IPS DF 6.9 (cell line): ENCODE measurements at places on chromosomes 3 and 15.

- no peaks in the 10 kb centered on the region for H3K4me1 ChIP-seq
- H3K4me3 ChIP-seq, result no peak overlapping the region
- H3K36me3 ChIP-seq, result no peaks in the 10 kb centered on the region
- H3K27me3 ChIP-seq, result no peaks in the 10 kb centered on the region
- no peak for DNase-seq
- H3K27ac ChIP-seq, result no peak overlapping the region
Measured at GRCh38 chr3:24287755-24288450, 206.7 kb downstream of the THRB start.

GRCh38 chr3:40615918-40616819 lies 91.4 kb downstream of the ZNF621 start:
- no peak for DNase-seq
- H3K4me1 ChIP-seq, result peaks cover 6% of the 10 kb centered on the region
- peak overlapping the region; percentile 23; the same call in 1 of the 2 replicates for H3K4me3 ChIP-seq
- H3K27me3 ChIP-seq, result no peaks in the 10 kb centered on the region

GRCh38 chr3:16090706-16091105 lies 83.8 kb upstream of the GALNT15 start:
- no peak overlapping the region for H3K27ac ChIP-seq
- H3K4me1 ChIP-seq, result no peaks in the 10 kb centered on the region
- H3K27me3 ChIP-seq, result no peaks in the 10 kb centered on the region
- no peaks in the 10 kb centered on the region for H3K36me3 ChIP-seq
- no peak overlapping the region for H3K4me3 ChIP-seq

- H3K4me1 ChIP-seq, result 0 out of 2 replicates have a peak, but pooled peaks cover 3% of the 10 kb centered on the region
- H3K27ac ChIP-seq, result no peak overlapping the region
- no peak overlapping the region for H3K4me3 ChIP-seq
- DNase-seq, result no peak
- H3K27me3 ChIP-seq, result no peaks in the 10 kb centered on the region
Measured at GRCh38 chr3:141337523-141337854, 30.8 kb upstream of the ZBTB38 start.

DNA sequence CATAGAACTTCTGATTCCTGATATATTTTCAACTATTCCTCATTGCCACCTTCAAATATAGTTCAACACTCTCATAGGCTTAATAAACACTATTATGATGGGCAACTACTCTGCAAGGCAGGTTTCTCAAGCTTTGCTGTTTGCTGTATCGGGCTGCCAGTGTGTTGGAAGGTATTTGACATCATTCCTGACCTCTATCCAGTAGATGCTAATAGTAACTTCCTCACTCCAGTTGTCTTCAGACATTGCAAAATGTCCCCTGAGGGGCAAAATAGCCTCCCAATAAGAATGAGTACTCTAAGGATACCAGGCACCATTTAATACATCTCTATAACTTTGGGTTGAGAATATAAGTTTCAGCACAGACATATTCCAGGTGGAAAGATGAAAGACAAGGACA lies 147.5 kb upstream of the PFN2 start:
- DNase-seq, result no peak
- peaks cover 1% of the 10 kb centered on the region; the same call in 1 of the 2 replicates for H3K4me1 ChIP-seq
- H3K27ac ChIP-seq, result no peak overlapping the region
- H3K4me3 ChIP-seq, result no peak overlapping the region
- no peaks in the 10 kb centered on the region for H3K36me3 ChIP-seq
- no peaks in the 10 kb centered on the region for H3K27me3 ChIP-seq

GRCh38 chr15:73593304-73594074 lies 39.7 kb downstream of the NPTN start:
- H3K4me3 ChIP-seq, result no peak overlapping the region
- no peak overlapping the region for H3K27ac ChIP-seq
- no peaks in the 10 kb centered on the region; the same call in 1 of the 2 replicates for H3K36me3 ChIP-seq
- no peaks in the 10 kb centered on the region for H3K27me3 ChIP-seq
- DNase-seq, result no peak
- H3K4me1 ChIP-seq, result peaks cover 7% of the 10 kb centered on the region

DNA sequence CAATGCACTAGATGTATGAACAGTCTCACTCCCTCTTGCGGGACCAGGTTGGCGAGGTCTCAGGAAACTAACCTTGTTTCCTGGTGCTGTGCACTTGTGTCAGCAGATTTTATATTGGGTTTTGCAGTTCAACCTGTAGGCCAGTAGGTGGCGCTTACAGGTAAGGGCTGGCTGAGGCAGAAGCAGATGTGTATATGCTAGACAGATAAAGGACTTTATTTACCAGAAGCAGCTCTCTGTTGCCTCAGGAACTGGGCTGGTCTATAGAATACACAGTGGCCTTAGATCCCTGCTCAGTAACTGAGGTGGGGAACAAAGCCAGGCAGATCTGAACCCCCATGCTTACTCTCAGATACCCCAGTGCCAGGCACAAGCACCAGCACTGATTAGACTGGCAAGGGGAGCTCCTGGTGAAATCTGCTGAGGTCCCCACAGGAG lies 296.8 kb downstream of the DOCK3 start:
- H3K36me3 ChIP-seq, result no peaks in the 10 kb centered on the region
- H3K27ac ChIP-seq, result no peak overlapping the region
- H3K4me1 ChIP-seq, result no peaks in the 10 kb centered on the region
- no peak overlapping the region for H3K4me3 ChIP-seq

DNA sequence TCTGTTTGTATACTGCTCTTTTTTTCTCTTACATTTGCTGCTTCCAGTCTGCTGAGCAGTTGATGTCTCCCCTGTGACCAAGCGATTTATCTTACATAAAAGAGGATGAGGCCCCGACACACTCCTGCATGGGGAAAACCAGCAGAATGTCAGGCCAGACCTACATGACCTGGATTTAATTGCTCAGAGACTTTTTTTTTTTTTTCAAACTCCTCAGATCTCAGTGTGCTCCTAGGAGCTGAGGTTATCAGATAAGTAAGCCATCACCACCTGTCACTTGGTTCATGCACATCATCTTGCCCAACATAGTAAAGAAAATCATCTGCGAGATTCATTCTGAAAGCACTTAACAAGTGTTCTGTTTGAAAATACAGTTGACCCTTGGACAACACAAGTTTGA lies 163.1 kb downstream of the PLCL2 start:
- H3K36me3 ChIP-seq, result no peaks in the 10 kb centered on the region
- H3K4me1 ChIP-seq, result peaks cover 2% of the 10 kb centered on the region; the same call in 1 of the 2 replicates
- DNase-seq, result no peak
- H3K27me3 ChIP-seq, result no peaks in the 10 kb centered on the region
- H3K4me3 ChIP-seq, result no peak overlapping the region
- no peak overlapping the region for H3K27ac ChIP-seq

- H3K27me3 ChIP-seq, result no peaks in the 10 kb centered on the region
- no peak overlapping the region for H3K27ac ChIP-seq
- H3K4me3 ChIP-seq, result no peak overlapping the region
- DNase-seq, result no peak
- H3K36me3 ChIP-seq, result no peaks in the 10 kb centered on the region
Measured at GRCh38 chr3:106421909-106422308, 553.1 kb upstream of the CBLB start.

DNA sequence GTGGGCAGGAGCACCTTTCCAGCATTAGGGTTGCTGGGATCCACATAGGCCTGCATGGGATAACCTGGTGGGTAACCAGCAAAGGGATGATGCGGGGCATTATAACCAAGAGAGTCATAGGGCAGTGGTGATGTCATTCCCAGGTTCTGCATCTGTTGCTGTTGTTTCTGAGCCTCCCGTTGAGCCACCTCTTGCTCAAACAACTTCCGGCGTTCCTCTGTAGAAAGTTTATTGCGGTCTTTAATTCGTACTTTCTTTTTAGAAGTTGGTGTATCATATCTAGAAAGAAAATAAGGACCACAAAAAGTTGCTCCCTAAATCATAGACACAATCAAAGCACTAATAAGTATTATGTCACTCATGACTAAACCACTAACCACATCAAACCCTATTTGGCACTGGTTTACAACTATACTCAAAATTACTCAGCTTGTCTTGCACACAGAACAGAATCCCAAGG lies 77.8 kb downstream of the NBEAL2 start:
- no peak for DNase-seq
- no peaks in the 10 kb centered on the region for H3K27me3 ChIP-seq
- no peak overlapping the region for H3K4me3 ChIP-seq
- no peaks in the 10 kb centered on the region for H3K4me1 ChIP-seq
- H3K36me3 ChIP-seq, result peaks cover 4% of the 10 kb centered on the region; the same call in 1 of the 2 replicates

GRCh38 chr3:24119321-24119751 lies 174.2 kb downstream of the NR1D2 start:
- no peaks in the 10 kb centered on the region for H3K27me3 ChIP-seq
- H3K36me3 ChIP-seq, result no peaks in the 10 kb centered on the region
- no peak overlapping the region for H3K27ac ChIP-seq
- H3K4me3 ChIP-seq, result no peak overlapping the region
- H3K4me1 ChIP-seq, result peaks cover 2% of the 10 kb centered on the region; the same call in 1 of the 2 replicates
- no peak for DNase-seq

- no peak overlapping the region for H3K4me3 ChIP-seq
- no peaks in the 10 kb centered on the region for H3K27me3 ChIP-seq
- H3K27ac ChIP-seq, result no peak overlapping the region
- H3K4me1 ChIP-seq, result peaks cover 3% of the 10 kb centered on the region; the same call in 1 of the 2 replicates
- peaks cover 4% of the 10 kb centered on the region; the same call in 1 of the 2 replicates for H3K36me3 ChIP-seq
Measured at GRCh38 chr3:141243271-141243707, 11.7 kb downstream of the PXYLP1 start.
